Stimulated activated CD8-positive, alpha-beta memory T cell treated with anti-CD3 and anti-CD28 coated beads, Interleukin-4, amount 100 ng/mL, for 4 hours (primary cell): ENCODE measurements at places on chromosomes 4 and X.

GRCh38 chr4:122845760-122846159 is 19.1 kb downstream of the FGF2 start:
- DNase-seq, result no peak

- no peak for DNase-seq
Observed at GRCh38 chrX:4663085-4663484, 949.6 kb upstream of the PRKX start.

- DNase-seq, result no peak
Observed at GRCh38 chrX:21658746-21659145, 616 bp upstream of the KLHL34 start.

GRCh38 chr4:3200423-3201090 is 48.4 kb upstream of the MSANTD1 start:
- DNase-seq, result no peak

DNA sequence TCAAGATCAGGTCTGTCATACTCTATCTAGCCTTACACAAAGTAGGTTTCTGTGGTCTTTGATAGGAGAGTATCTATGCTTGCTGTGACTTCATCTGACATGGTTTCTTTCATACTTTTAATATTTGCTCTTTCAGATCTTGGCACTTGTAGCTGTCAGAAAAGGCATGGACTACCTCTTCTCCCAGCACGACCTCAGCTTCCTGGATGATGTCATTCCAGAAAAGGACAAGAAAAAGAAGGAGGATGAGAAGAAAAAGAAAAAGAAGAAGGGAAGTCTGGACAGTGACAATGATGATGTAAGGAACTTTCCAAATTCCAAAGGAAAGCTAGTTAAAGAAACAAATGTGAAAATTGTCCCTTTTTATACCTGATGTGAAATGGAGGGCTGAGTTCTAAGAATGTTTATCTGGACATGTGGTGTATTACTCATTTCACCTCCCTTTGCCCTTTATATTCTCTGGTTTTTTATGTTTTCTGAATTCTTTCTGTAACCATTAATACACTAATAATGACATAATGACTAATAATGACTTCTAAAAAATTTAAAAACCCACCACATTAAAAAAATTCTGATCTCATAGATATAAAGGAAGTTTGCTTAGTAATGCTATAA is 221.2 kb downstream of the SLC4A4 start:
- no peak for DNase-seq
